Activated naive CD4-positive, alpha-beta T cell treated with Interleukin-2 at 50 U/mL for 16 hours (primary cell): ENCODE measurements at places on chromosomes 16 and 17.

DNA sequence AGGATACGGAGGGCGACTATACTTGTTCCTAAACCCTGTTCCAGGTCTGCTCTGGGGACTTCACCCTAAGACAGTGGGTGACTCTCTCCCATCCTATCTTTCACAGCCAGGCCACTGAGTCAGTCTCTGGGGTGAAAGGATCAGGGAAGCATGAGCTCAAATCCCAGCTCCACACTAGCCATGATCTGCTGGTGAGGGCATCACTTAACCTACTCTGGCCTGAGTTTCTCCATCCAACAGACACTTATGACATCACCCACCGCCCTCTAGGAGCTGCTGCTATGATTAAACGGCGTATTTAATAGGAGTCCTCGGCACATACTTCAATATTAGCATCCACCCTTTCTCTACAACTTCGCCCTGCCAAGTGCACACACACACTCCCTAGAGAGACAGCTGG is 10.1 kb downstream of the GAST start:
- DNase-seq: no peak

- DNase-seq: no peak
These were observed 18.4 kb downstream of the MT1X start for GRCh38 chr16:56700631-56701030.

DNA sequence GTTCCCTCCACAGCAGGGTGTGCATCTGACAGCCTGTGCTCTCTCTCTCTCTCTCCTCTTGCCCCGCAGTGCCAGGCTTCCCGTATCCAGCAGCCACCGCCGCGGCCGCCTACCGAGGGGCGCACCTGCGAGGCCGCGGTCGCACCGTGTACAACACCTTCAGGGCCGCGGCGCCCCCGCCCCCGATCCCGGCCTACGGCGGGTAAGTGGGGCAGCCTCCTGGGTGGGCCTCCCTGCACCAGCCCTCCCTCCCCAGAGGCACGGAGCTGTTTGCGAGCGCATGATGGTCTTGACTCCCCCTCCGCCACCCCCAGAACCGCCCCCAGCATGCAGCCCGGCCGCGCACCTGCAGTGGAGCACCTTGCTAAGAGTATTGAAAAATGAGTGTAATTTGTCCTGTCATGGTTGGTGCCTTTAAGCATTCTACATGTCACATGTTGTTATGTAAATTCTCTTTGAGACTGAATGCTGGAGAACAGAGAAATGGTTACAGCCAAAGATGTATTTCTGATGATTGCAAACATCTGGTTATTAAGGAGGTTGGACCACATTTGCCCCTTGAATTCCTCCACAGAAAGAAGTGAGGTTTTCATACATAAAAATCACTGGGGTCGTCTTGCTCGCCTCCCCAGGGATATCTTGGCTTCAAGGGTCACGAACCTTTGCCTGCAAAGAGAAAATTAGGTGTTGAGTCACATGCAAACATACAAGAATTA is 321.3 kb downstream of the RBFOX1 start:
- DNase-seq: no peak

- DNase-seq: peak; percentile 49
These were observed at the start of gene CIITA for GRCh38 chr16:10876799-10877341. TSS of gene CIITA (plus strand) at chr16:10877202. CDS start at chr16:10877331, 129 bp downstream.

DNA sequence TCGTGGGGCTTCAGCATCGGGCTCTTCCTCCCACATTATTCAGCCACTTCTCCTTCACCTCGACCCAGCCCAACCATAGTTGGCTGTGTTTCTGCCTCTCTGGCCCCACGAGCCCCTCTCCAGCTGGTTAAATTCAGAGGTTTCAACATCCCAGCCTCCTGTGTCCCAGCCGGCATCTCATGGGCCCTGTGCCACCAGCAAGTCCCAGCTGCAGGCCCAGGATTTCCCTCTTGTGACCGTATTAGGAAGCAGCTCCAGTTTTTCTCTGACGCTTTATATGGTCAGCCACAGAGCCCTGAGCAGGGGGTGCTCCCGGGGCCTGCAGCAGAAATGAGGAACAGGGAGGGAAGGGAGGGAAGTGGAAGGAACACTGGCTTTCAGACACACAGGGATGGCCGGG is 27.4 kb downstream of the MYH11 start:
- no peak for DNase-seq

GRCh38 chr16:4693956-4694641 is 737 bp downstream of the NUDT16L1 start:
- peak; percentile 57 for DNase-seq

- no peak for DNase-seq
These were observed 7.4 kb downstream of the LRRC75A start for GRCh38 chr17:16484445-16485175.

DNA sequence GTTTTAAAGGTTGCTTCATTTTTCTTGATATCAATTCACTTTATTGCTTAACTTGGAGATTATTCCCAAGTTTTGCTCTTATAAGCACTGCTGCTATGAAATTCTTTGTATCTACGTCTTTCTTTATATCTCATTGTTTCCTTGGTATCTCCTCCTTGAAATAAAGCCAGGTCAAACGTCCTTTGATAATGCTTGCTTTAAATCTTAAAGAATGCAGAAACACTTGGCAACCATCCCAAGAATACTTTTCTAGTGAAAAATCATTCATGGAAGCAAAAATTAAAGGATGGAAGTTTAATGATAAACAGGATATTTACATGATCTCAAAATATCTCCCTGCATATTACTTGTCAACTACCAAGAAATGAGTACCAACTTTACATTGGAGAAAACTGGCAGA is 175.2 kb downstream of the CPPED1 start:
- DNase-seq: no peak

GRCh38 chr17:73956595-73957465 is 246.6 kb upstream of the RPL38 start:
- DNase-seq: peak; percentile 42

DNA sequence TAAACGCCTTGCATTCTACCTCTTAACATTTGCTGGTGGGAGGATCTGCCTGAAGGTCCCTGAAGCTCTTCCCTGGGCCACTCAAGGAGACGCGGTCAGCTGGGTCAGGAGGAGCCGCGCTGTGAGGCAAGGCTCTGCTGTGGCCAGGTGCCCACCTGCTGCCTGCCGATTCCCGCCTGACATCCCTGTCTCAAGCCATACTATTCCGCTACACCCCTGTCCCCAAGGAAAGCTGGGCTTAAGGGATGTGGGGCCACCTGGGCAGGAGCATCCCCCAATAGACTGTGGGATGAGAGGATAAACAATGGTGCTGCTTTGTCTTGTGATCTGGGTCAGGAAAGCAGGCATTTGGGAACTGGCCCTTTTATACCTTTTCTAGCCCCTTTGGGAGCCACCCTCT is 5.1 kb downstream of the TPPP3 start:
- DNase-seq: no peak

- no peak for DNase-seq
These were observed 39.2 kb downstream of the ADCY7 start for GRCh38 chr16:50305441-50306061.

- peak; percentile 73 for DNase-seq
These were observed 13.7 kb downstream of the PITPNC1 start for GRCh38 chr17:67390646-67391361.

GRCh38 chr16:54930005-54930868 is at the start of gene IRX5:
TSS of gene IRX5 (plus strand) at chr16:54930865. CDS start at chr16:54931199, 334 bp downstream.
- DNase-seq: peak; percentile 37

DNA sequence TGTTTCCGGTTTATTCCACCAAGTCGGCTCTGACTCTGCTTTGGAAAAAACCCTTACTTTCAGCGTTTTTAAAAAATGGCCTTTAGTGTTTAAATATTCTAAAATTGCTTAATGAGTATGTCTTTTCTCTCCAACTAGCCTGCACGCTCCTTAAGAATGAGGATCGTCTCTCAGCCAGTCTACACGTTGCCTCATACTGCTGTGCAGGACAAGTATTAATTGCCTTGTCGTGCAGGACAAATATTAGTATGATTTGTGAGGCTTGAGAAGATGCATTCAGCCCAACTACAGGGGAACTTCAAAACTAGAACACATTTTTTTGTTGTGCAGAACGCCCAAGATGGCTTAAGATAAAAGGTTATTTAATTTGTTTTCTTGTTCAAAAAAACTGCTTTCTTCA is 61.2 kb downstream of the MARCHF10 start:
- no peak for DNase-seq

- DNase-seq: no peak
These were observed 9.4 kb downstream of the HSPB9 start for GRCh38 chr17:42131981-42132432.

- no peak for DNase-seq
These were observed 59.4 kb downstream of the MGAT5B start for GRCh38 chr17:76927577-76927976.

- DNase-seq: peak; percentile 60
These were observed 8.8 kb downstream of the FAM171A2 start for GRCh38 chr17:44354582-44355561.

DNA sequence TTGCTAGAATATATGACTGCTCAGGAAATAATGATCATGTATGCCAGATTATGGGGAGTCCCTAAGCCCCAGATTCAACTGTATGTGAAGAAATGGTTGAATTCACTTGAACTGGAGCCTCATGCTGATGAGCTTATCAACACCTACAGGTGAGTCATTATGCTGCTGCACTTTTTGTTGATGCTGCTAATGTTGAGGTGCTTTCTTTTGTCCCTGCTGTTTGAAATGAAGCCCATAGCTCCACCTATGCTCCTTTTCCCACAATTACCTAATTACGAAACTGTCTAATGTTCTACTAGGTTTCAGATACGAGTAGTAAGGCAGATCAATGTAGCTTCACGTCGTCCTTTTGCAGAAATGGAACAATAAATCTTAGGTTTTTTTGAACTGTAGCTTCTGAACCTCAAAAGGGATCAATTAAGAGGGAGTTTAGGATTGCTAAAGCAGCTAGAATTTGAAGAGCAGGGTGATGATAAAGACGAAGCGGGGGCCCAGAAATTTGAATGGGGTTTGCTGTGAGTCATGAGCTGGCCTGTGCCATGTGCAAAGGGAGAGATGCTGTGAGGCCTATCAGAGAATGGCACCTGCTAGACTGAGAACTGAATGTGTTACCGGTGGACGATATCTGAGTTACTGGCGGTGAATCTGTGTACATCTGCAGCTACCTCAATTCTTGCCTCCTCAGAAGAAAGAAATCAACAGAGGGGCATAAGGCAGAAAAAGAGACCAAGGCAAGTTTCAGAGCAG is 6.1 kb upstream of the UQCRC2 start:
- peak; percentile 37 for DNase-seq

DNA sequence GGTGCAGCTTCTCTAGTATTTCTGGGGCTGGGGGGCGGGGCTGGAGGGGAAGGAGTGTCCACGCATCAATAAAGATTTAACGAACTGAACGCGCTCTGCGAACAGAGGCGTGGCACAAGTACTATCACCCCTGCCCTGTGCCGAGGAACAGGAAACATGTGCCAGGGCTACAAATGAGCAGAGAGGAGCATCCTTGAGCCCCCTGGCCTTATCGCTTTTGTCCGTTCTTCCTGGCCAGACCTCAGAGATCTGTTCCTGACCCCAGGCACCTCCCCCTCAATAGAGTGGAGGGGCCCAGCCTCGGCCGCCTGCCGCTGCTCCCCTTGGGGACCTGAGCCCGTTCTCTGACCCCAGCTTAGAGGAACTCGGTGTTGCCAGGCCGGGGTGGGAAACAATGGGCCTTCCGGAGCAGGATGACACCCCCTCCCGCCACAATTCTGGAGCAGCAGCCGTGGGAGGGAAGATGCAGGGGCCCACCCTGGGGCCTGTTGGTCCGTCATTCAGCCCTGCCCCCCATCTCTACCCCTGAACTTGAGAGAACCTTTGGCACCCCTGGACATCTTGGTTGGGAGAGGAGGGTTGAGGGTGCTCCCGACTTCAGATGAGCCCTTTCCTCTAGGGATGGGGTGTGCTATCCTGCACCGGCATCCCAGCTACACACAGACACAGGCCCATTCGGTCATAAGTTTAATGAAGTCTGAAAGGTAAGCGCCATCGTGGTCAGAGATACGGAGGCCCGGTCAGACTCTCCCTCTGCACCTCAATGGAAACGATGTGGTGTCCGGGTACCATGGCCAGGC is 1.1 kb downstream of the NAA38 start:
- peak; percentile 38 for DNase-seq

DNA sequence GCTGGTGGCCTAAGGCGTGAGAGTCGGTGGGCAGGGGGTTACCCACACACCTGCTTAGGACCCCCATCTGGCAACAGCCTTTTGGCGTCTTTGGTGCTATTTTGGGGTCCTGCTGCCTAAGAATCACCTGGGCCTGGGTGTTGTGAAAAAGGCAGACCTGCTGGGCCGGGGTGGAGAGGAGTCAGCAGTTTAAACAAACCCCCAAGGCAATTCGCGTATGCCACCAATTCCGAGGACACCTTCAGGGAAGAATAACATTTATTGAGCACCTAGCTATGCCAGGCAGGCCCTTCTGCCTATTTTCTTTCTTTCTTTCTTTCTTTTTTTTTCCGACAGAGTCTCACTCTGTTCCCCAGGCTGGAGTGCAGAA is 53.9 kb upstream of the TOB1 start:
- DNase-seq: no peak

DNA sequence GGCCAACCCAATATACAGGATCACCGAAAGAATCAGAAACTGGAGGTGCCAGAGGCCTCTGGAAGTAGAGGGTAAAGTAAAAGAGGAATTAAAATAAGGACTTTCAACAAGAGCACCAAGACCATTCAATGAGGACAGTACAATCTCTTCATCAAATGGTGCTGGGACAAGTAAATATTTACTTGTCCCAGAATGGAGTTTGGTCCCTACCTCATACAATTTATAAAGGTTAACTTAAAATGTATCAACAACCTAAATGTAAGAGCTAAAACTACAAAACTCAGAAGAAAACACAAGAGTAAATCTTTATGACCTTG is 56.5 kb downstream of the USP31 start:
- DNase-seq: no peak

- DNase-seq: no peak
These were observed 234.7 kb upstream of the MAF start for GRCh38 chr16:79835194-79835593.

- no peak for DNase-seq
These were observed 198.4 kb downstream of the COPRS start for GRCh38 chr17:31660684-31661083.

- DNase-seq: peak; percentile 82
These were observed 43.2 kb downstream of the C16orf82 start for GRCh38 chr16:27109666-27110523.

GRCh38 chr16:705431-706188 is at the start of gene FBXL16:
TSS of gene FBXL16 (minus strand) at chr16:705801. CDS start at chr16:697405, 8,396 bp downstream.
- DNase-seq: no peak
